NCI-H1048 (cell line): ENCODE measurements at places on chromosomes 4 and X.

DNA sequence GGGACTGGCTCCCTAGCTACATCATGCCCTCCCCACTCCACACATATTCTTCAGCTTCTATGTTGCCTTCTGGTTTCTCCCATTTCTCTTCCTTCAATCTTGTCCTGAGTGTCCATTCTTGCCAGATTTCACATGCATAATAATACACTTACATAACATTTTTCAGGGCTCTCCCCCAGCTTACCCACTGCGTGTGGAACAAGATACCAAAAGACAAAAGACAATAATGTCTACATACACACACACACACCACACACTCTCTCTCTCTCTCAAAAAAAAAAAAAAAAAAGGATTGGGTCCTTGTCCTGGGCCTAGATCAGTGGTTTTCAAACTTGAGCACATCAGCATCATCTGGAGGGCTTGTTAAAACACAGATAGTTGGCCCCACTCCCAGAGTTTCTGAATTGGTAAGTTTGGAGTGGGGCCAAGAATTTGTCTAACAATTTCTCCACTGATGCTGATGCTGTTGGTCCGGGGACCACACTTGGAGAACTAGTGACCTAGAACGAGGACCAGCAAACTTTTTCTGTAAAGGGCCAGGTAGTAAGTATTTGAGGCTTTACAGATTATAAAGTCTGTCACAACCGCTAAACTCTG is 6.5 kb upstream of the SMARCA1 start:
- no peak for DNase-seq

GRCh38 chr4:150237110-150237872 is 159.0 kb downstream of the DCLK2 start:
- no peak for DNase-seq

DNA sequence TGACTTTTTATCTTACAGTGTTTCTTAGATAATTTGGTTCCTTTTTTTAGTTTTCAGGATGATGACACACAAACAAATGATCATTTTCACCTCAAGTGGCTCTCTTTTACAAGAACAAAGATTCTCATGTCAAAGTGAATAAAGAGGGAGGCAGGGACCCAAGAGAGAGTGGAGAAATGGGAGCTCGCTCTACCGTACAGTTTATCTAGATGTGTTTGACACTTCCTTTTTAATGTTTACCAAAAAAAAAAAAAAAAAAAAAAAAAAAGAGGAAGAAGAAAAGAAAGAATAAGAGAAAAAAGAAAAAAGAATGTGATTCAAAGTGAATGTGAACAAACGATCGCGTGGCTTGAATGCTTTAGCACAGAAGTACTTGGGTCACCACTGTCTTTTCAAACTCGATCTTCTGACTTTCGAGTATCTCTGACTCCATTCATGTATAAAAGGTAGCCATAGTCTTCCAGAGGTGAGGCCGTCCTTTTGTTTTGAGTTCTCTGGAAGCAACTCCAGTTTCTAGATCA is 75.6 kb upstream of the GRXCR1 start:
- DNase-seq, result no peak

DNA sequence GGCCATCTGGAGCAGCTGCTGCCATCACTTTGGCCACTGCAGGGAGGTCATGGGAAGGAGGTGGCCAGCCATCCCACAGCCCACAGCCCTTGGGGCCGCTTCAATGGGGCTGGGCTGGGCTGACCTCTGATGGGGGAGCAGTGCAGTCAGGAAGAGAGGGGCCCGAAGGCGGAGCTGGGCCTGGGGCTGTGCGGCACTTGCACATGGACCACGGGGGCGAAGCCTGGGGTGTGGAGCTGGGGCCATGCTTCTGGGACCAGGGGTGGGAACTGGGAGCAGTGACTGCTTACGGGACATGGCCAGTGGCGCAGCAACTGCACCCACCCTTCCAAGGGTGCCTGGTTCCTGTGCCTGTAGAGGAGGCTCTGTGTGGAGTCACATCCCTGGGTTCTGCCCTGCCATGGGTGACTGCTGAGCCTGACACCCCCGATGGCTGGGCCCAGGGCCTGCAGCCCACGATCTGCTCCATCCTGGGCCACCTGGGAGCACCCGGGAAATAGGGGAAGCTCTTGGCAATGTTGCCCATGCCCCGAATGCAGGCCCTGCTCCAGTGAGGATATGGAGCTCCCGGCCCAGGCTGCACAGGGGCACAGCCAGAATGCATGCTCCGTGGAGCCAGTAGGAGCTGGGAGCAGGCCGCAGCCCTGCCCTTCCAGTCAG is 22.4 kb upstream of the SULT1B1 start:
- no peak for DNase-seq

DNA sequence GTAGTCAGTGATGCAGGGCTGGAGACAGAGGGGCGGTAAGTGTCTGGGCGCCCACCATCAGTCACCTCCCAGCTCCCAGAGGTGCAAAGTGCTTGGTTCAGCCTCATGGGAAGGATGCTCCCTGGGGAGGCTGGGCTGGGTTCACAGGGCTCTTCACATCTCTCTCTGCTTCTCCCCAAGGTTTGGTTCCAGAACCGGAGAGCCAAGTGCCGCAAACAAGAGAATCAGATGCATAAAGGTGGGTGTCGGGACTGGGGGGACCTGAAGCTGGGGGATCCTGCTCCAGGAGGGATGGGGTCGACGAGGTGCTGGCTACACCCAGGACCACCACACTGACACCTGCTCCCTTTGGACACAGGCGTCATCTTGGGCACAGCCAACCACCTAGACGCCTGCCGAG is 10.1 kb downstream of the SHOX start:
- no peak for DNase-seq

DNA sequence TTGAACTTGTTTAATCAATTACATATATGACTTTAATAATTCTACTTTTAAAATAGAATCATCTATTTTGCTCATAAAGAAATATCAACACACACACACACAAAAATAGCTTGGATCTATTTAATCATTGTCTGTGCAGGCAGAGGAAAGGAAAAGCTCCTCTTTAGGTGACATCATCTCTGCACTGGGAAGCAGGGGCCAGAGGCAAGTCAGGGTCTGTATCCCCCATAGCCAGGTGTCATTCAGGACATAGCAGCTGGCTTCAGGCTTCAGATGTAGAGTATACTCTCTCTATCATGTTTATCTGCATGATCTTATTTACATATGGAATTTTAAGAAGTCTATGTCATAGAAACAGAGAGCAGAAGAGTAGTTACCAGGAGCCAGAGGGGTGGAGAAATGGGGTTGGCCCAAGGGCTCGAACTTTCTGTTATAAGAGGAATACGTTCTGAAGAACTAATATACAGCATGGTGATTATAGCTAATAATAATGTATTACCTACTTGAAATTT is 110.4 kb upstream of the LDB2 start:
- DNase-seq, result no peak

GRCh38 chrX:12999422-12999821 is 24.5 kb downstream of the TMSB4X start:
- DNase-seq, result no peak

- no peak for DNase-seq
Measured at GRCh38 chr4:165502916-165503907, 124.4 kb downstream of the CPE start.

DNA sequence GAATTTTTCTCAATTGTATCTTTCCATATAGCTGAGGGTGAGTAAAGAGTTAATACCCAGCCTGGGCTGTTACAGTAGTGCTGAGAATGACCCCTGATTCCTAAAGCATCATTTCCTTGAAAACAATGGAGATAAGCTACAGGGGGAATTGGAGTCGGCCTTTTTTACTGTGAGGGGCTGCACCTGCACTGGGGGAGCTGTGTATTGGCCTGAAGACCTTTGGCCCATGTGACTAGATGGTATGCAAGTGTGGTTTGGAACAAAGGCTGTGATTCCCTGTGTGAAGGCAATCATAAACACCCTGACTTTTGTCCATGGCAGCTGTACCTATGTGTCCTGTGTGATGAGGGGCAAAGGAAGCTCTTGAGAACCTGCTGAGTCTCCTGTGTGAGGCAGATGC is 124.0 kb upstream of the HPGD start:
- no peak for DNase-seq

GRCh38 chr4:67167849-67168248 is 377.5 kb downstream of the CENPC start:
- DNase-seq, result no peak

DNA sequence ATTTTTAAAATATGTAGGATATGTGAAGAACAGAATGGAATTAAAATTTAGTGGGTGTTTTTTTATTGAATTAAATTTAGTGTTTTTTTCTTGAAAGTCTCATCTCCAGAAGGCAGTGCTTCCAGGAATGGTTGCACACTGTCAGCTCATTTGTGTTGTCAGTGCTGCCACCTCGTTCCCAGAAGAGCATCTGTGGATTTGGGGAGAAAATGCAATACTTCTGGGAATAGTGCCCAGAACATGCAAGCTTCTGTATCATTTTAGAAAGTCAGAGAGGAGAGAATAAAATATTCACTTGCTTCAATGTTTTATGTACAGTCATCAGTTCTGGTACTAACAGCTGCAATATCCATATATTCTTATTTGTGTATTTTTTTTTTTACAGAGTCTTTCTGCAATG is 608.8 kb downstream of the PCDH7 start:
- DNase-seq, result no peak

- no peak for DNase-seq
Measured at GRCh38 chr4:105780176-105780575, 71.6 kb downstream of the GSTCD start.

DNA sequence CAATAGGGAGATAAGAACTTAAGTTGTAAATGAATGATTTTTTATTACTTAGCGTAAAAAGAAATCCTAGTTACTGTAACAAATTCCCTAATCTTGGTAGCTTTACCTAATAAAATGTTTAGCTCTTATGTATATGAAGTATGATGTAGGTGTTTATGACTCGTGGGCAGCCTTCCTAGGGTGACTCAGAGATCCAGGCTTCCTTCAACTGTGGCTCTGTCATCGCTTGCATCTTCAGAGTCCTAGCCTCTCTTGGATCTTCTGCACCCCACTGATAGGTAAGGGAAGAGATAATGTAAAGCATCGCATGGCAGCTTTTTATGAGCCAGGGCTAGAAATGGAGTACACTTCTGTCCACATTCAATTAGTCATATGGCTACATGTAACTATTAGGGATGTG is 165.6 kb upstream of the GLRA2 start:
- DNase-seq, result no peak

- DNase-seq, result no peak
Measured at GRCh38 chr4:108492816-108493595, 127.4 kb upstream of the RPL34 start.
